AG09319 (cell line): ENCODE measurements at places on chromosomes 7 and 10.

DNA sequence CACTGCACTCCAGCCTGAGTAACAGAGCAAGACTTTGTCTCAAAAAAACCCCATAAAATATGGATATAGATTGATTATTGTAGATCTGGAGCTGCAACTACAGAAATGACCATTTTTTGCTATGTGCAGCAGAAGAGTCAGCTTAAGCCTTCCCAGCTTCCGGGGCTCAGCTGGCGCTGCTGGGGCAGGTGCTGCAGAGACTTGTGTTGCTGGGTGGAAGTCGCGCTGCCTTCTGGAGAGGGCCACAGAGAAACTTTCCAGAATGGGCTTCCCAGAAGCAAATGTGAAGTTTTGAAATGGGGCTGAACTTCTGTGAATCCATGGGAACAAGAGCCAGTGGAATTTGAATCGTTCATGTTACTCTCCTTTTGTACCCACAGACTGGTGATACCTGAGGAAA lies 37.3 kb upstream of the RSBN1L start:
- DNase-seq, result no peak

DNA sequence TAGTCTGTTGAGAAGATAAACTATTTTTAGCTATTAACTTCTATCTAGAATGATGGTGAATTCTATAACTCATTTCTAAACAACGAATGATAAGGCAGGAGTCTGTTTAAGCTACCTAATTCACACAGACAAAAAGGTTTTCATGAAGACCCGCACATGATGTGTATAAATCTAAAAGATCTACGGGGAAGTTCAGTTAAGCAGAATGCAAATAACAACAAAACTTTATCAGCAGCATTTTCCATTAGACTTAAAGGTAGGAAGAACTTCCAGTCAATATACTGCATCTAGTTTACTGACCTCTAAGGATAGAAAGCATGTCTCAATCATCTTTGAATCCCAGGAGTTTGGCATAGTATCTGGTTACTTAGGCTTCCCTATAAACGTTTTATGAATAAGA lies 62.6 kb downstream of the CDK6 start:
- no peak for DNase-seq

DNA sequence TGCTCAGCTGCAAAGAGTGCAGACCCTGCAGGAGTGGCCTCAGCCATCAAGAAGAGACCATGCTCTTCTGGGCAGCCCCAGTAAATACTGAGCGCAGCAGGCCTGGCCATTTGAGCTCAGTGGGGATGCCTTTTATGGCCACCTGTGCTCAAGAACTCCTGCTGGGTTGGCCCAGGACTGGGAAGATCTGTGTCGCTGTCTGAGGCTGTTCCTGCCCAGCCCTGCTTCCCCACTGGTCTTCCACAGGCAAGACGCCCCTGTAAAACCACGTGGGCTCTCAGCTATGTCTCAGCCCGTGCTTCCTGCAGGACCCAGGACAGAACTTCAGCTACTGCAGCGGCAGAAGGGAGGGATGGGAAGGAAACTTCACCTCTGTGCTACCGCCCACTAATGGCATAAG lies 10.5 kb upstream of the PPIF start:
- DNase-seq, result no peak

DNA sequence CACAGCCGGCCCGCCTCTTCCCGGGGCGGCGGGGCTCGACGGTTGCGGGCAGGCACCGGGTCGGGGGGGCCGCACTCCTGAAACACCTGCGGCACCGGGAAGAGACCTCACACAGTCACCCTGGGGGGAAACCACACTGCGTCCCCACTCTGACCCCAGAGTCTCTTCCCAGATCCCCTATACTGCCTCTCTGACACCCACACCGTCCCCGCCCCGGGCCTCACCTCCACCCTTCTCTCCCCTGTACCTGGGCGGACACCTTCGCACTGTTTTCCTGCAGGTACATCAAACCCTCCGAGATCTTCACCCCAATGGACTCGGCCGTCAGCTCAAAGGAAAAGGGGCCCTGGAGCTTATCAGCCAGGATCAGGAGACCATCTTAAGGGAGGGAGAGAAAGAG lies 3.4 kb upstream of the GAL3ST4 start:
- DNase-seq, result no peak

GRCh38 chr7:140571538-140572122 lies 69.0 kb downstream of the DENND2A start:
- no peak for DNase-seq

DNA sequence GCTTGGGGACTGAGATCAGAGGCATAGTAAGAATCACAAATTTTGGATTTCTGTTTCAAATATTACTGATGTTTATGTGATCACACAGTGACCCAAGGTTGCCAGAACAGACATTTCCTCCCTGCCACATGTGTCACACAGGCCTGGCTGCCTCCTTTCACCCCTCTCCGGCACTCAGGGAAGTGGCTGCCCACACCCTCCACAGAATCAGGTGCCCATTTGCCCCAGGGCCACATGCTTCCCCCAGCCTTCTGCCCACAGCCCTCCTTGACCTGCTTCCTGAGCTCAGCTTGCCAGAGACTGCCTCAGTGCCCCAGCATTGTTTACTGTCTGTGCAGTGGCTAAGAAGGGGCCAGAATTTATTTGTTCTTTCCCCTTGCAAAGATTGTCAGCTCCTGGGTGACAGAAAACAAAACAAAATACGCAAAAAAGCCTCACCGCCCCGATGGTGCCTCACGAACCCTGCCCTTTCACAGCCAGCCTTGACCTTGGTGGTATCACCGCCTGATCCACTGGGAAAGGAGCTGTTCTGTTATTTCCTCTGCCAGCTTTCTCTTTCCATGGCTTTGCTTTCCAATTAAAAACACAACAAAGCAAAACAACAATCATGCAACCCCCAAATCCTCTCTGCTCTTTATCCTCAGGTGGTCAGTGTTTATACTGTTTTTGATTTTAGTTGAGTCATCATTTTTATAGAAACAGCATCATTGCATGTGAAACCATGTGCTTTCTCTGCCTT lies 52.8 kb downstream of the CHN2 start:
- DNase-seq, result no peak

DNA sequence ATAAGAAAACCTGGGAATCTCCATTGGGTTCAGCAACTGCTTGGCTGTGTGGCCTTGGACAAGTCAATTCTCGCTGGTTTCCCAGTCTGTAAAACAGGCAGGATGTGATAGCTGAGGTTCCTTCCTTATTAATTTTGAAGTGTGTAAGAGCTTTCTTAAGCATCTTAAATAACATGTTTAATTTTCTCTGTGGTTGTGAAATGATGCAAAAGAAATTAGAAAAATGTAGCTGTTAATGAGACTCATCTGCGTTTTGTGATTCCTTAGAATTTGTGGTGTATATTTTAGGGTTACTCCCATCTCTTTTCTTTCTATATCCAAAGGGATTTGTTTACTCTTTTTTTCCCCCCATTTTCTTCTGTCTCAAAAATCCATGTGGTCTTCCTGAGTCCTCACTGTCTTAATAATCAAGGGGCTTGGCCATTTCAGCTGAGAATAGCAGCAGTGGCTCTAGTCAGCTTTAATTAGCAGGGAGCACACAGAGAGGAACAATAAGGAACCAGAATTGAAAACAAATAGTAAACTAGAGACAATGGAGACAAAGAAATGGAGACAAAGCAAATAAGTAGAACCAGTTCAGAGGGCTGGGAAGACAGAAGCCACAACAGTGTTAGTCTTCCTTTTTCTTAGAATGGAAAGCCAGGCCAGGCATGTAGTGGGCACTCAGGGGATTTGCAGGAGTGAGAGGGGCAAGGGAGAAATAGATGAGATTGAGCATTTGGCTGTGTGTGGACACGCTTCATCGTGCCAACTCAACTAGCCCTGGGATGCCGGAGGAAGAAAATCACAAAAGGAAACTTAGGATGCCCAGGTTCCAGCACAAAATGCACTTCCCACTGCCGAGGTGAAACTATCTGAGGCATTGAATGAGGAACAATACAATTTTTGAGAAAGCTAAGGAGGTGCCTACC lies 93.9 kb downstream of the CHN2 start:
- DNase-seq, result no peak

GRCh38 chr10:98344589-98345038 lies 70.4 kb downstream of the PYROXD2 start:
- peak; percentile 56 for DNase-seq

DNA sequence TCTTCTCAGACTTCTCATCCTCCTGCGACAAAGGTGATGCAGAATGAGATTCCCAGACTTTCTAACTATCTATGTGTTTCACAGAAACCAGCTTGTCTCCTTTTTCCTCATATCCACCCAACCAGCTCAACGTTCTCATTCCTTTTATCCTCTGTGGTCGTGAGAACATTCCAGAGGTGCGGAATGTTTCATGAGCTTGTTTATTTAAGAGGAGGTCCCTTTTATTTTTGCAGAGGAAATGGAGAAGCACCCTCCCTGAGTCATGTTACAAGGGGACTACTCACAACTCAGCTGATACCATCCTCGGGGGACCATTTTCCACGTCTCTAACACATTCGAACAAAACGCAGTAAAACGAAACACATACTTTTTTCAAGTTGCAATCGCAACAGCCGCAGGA lies 93.2 kb downstream of the ZRANB1 start:
- DNase-seq, result peak; percentile 71

DNA sequence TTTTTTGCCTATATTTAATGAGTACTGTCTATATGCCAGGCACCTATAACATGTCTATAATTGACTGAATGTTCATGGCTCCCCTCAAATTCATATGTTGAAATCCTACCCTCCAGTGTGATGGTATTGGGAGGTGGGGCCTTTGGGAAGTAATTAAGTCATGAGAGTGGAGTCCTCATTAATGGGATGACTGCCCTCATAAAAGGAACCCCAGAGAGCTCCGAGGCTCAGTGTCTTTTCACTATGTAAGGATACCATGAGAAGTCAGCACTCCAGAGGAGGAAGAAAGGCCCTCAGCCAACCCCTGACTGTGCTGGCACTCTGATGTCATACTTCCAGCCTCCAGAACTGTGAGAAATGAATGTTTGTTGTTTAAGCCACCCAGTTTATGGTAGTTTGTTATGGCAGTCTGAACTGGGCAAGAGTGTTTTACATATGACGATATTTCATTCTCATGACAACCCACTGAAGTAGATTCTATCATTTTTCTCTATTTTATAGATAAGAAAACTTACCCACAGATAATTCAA lies 61.1 kb upstream of the PCGF5 start:
- DNase-seq, result no peak

DNA sequence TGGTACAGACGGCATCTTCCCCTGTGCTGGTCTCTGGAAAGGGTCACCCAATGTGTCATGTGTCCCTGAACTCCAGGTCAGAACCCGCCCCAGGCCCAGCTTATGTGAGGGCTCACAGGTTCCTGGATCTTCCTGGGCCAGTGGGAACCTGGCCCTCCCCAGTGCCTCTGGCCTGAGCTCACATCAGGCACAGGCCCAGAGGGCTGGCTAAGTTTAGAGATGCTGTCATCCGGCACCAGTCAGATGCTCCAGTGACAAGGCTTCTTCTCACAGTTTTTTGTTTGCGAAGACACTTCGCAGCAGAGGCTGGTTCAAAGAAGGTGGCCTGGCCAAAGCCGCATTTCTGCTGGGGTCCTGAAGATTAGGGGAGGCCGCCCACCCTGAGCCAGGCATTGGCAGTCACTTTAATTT lies 11.8 kb downstream of the CAMK2B start:
- no peak for DNase-seq

GRCh38 chr7:149559711-149560110 lies 62.1 kb upstream of the ZNF746 start:
- DNase-seq, result peak; percentile 25

DNA sequence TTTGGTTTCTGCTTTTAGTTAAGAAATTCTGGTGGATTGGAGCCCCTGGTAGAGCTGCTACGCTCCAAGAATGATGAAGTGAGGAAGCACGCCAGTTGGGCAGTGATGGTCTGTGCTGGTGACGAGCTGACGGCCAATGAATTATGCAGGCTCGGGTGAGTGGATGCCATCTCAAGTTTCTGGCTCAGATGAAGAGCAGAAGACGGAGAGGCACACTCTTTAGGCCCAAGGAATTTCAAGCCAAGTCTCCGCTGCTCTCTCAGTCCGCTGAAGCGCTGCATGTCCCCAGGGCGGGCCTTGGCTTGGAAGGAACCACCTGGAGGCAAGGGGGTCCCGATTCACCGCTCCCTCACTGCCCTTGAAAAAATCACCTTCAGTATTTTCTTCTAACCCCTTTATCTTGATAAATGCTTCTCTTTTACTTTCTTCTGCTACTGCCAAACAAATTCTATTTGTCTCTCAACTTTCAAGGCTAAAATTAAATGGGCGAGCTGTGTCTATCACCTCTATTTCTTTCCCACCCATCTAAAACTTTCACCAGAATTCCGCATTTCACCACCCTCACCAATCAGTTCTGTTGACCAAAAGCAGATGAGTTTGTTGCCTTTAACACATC lies 74.2 kb downstream of the ARMC3 start:
- no peak for DNase-seq

DNA sequence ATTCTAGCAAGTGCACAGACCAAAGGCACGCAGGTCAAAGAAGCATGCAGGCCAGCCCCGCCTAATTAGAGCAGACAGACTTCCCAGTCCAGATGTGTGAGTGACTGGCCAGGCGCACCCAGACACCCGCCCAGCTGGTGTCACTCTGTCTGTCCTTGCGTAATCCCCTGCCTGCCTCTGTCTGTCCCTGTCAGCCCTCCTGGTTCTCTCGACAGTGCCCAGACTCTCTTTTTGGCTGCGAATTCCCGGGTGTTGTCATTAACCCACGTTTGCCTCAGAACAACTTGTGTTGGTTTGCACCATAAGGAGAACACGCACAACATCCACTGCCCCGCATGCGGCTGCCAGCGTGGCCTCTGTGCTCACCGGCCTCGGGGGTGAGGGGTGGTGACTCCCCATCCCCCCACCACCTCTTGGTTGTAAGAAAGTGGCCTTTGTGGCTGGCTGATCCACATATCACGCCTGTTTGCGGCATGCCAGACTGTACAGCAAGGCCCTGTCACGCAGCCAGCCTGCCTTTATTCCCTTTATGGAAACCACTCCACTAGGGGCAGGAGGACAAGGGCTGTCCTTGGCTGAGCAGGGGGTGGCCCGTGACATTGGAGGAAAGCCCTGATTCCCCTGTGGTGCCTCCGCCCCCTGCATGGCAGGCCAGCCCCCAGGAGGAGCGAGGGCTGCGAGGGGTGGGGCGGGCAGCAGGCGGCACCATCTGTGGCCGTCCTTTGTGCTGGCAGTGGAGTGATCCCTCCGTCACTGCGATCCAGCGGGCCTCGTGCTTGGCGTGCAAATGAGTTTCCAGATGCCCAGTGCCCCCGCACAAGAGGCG lies 72.8 kb upstream of the PPIF start:
- DNase-seq, result no peak

- peak; percentile 5 for DNase-seq
Measured at GRCh38 chr10:2978111-2978510, 89.2 kb upstream of the PFKP start.

GRCh38 chr10:110531687-110532086 lies 34.0 kb downstream of the DUSP5 start:
- DNase-seq, result no peak

- DNase-seq, result no peak
Measured at GRCh38 chr10:61963669-61964058, 62.2 kb downstream of the ARID5B start.

DNA sequence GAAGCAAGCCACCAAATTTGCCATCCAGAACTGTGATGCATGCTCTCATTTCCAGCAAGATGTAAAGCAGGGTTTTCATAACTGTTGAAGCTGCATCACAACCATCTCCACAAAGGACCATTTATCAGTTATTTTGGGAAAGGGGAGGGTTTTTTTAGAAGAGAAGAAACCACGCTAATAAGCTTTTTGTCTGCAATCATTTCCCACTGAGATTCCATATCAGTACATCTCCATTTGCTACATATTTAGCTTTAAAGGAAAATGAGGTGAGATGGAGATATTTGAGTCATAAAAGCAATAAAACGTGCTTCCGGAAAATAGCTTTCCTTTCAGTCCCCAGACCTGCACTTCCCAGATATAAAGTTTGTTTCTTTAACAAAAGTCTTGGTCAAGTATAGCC lies 258.2 kb downstream of the FRMD4A start:
- no peak for DNase-seq

GRCh38 chr7:46071601-46072000 lies 150.5 kb upstream of the IGFBP3 start:
- no peak for DNase-seq
